ENCODE measurements at places on chromosomes 7 and 10.

DNA sequence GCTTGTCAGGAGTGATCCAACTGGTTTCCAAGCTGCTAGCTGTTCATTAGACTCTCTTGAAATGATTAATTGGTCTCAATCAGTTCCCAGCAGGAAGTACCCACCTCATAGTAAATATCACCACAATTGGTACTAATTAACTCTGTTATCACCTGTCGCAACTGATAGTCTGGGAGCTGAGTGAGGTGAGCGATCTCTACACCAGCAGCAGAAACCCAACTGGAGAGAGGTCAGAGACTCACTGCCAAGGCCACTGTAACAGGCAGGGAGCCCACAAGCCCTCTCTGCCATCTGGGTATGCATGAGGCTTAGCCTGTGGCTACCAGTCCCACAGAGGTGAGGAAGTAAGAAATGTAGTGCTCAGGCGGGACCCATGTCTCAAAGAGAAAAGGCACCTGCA lies 245.5 kb downstream of the DYNC1I1 start:
- no peak for DNase-seq

GRCh38 chr10:89745903-89746302 lies 44.5 kb downstream of the KIF20B start:
- no peak for DNase-seq

DNA sequence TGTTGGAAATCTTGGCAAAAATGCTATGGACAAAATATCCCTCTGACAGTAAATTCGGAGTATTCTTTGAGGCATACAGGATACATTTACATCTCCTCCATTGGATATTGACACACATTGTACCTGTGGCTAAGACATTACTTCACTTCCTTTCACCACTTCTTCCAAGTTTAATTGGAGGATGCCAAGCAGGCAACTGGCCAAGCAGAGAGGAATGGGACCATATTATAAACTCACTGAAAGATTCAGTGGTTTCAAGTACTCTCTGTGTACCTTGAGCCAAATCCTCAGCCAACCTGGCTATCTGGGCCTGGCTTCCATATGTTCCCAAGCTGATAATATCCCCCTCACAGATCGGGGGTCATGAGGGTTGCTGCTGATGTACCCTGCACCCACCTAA lies 14.7 kb upstream of the JCAD start:
- no peak for DNase-seq

- no peak for DNase-seq
These were observed 1.9 kb upstream of the FAM170B start for GRCh38 chr10:49135575-49136313.

- DNase-seq: no peak
These were observed 100.6 kb upstream of the CDK1 start for GRCh38 chr10:60677531-60678129.

DNA sequence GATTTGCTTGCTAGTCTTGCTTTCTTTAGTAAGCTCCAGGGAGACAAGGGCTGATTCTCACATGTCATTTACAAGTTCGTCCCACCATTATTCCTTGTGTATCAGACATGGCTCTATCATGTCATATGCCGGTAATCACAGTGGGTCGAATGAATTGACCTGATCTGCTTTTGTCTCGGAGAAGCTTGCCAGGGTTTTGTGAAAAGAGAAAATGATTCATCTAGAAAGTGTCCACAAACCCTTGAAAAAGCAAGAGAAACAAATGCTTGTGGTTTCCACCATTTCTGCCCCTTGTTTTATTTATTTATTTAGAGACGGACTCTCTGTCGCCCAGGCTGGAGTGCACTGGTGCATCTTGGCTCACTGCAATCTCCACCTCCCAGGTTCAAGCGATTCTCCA lies 278.5 kb downstream of the TCF7L2 start:
- DNase-seq: no peak

GRCh38 chr7:47968847-47969774 lies 10.3 kb downstream of the HUS1 start:
- DNase-seq: no peak
